ENCODE measurements at places on chromosomes 6 and 20.

GRCh38 chr20:57529160-57529585, 4.2 kb upstream of the CTCFL start:
- no peak for DNase-seq

GRCh38 chr6:21103626-21104224, 489.8 kb upstream of the SOX4 start:
- DNase-seq = no peak

DNA sequence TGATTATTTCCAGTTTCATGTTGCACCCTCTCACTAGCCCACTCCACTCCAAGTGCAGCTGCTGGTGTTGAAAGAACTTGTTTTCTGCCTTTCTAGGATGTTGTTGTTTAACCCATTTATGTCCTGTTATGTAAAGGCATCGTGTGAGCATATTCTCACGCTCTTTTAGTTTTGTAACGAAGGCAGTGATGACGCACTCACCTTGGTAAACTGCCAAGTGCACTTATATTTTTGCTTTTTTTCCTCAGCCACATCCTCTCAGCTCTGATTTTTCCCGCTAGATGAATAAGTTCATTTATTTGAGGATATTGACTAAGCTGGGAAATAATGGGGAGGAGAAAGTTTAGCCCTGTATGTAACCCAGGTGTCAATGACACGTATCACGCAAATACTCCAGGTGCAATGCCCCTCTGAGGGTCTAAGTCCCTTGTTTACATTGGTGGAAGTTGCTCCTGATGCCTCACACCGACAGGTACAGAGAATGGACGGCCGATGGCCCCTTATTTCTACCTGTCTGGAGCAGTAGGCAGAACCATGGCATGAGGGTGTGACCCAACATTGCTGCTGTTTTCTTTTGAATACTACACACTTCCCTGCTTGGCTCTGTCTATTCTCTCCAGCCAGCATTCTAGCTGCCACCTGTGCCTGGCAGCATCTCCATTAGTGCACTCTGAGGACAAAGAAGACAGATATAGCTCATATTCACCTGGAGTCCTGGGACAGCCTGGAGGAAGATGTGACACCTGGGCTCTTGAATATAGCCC, 132.7 kb upstream of the SLC24A3 start:
- DNase-seq = no peak

DNA sequence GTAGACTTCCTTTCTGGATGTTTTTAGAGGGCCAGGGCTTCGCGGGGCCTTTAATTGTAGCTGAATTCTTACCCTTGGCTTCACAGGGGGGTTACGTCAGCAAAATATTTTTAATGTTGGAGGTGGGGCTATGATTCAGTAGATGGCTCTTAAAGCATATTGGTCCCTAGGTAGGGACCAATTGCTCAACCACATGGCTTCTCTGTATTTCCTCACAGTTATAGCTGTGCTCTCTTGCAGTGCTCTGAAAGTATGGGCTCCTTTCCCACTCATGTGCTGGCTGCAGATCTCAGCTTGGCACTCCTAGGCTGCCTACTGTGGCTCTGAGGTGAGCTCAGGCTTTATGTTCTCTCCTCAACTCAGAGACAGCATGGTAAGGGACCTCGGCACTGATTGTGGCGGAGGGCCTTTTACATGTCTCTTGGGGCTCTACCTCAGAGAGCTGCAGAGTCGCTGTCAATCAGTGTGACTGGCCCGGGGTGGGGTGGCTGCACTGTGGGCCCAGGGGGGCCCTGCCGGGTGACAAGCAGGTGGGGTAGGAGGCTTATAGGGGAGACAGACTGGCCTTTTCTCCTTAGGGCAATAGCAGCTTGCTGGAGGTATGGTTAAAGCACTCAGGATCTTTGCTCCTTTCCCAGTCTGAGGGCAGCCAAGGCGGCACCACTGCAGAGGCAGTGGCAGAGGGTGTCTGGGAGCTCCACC, 318.0 kb downstream of the DOK5 start:
- no peak for DNase-seq

- DNase-seq = no peak
These were observed 61.2 kb downstream of the TNFAIP3 start for GRCh38 chr6:137928286-137928685.

DNA sequence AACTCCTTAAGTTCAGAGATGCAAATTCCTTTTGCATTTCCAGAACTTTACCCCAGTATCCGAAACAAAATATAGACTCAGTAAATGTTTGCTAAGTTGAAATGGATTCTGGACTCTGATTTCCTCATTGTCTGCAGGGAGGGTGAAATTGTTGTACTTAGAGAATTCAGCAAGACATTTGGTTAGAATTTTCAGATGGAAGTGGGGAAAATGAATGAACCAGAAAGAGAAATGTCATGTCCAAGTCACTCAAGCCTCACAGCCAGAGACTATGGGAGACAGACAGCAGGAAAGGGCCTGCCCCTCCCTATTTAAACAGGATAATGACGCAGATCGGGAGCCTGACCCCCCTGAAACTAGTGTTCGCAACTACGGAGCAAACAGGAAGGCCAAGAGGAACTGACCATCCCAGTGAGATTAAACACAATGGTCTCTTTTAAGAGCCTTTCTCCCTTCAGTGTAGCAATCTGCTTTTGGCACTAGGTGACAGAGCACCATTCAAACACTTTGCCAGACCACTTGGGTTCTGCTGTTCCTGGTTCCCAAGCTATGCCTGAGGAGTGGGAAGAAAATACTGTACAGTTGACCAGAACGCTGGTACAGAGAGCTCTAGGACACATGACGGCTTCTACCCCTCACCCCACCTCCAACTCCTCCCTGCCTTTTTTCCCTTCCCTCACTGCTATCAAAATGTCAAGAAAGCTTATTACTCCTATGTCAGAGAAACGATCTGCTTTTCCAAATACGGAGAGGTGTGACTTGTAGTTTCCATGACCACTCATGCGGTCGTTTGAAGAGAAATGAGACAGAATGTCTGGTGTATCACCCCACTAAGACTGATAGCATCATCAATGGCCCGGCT, 13.7 kb downstream of the NEDD9 start:
- DNase-seq = peak; percentile 45

DNA sequence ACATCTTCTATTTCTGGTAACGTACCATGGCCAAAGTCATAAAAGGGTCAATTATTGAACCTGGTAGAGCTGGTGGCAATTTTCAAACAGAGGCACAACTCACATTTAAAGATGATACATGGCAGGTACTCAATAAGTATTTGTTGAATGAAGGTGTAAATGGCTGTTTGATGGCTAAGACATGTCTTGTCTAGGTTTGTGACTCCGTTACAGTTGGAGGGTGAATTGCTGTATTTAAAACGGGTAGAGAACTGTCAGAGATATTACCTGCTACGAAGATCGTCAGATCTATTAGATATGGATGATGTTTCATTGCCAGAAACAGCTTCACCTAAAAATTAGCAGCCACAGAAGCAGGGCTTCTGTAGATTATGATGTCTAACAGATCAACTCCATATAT, 601.9 kb downstream of the PRKN start:
- DNase-seq = no peak

DNA sequence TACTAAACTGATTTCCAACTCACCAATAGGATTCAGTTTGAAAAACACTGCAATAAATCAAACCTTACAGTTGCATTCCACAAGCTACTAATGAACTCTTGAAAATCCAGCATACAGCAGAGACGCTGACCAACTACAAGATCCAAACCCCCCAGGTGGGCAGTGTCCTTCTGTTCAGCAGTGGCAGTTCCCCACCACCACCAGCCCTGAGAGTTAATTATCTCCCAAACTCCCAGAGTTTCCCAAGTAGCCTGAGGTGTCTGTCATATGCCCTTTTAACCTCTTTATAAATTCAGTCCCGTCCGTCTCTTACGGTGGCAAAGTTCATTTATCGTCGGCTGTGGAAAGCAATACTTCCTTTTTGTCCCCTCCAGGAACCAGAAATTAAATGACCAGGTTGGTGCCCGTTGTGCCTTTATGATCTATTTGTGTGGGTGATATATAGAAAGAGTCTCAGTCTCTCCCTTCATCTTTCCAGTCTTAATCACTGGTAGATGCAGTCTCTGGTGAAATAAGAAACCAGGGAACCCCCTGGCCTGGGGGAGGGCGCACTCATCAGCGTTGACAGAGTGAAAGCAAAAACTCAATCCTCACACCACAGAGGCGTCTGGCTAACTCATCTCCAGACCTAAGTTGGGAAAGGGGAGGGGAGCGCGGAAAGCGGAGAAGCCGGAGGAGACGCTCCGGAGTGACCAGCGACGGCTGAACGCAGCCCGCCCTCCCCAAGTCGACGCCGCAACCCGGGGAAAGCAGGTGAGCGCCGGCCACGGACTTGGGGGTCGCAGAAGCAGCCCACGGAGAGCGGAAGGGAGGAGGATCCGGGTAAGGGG, 717 bp downstream of the MRPL14 start:
- DNase-seq = peak; percentile 86

- no peak for DNase-seq
These were observed 1207.2 kb upstream of the CITED2 start for GRCh38 chr6:140581601-140582000.

- DNase-seq = no peak
These were observed 18.6 kb upstream of the RNF217 start for GRCh38 chr6:124943658-124944057.

DNA sequence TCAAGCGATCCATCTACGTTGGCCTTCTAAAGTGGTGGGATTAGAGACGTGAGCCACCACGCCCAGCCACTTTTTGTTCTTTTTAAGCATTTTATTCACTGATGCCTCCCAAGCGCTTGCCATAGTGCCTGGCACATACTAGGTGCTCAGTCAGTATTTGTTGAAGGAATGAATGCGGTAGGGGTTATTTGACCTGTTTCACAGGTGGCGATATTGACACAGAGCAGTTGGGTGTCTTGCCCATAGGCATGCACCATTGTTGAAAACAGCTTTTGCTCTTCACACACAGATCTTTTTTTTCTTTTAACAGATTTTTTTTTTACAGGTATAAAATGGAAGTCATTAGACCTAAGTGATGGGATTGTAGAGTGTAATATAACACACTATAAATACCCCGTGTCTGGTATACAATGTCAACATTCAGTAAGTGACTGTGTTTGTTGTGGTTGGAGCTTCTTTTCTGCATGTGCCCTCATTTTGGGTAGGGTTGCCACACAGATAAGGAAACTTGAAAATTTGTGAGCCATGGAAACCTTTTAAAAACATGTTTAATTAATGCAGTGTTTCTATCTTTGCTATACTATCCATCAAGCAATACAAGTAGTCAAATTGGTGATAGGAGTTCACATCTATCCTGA, 24.8 kb downstream of the RREB1 start:
- no peak for DNase-seq

- DNase-seq = peak; percentile 45
These were observed 11.7 kb downstream of the SLC23A2 start for GRCh38 chr20:4989570-4989969.

- DNase-seq = no peak
These were observed 28.8 kb upstream of the TSHZ2 start for GRCh38 chr20:52943185-52943841.

GRCh38 chr20:32681175-32682084, 7.7 kb upstream of the C20orf203 start:
- DNase-seq = no peak

DNA sequence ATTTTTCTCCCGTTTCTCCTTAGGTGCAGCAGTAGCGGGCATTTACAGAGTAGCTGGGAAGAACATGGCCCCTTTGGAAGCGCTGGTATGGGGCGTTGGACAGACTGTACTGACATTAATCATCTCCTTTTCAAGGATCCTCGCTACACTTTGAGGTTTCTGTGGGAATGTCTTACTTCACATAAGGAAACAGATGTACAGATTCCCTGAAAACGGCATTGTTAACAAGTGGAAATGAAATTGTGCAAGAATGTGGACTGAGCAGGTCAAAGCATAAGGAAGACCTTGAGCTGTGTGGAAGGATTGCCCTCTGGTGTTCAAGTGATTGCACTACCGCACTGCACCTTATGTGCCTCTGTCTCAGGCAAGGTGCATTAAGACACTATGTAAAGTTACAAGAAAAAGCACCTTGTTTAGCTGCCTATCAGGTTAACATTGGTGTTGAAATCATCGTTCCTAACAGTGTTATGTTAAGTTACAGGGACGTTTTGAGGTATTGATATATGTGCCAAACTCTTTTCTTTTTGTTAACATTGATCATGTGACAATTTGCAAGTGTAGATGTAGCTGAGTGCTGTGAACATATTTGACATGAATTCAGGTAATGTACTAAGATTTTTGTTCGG, 38.0 kb downstream of the TMEM170B start:
- peak; percentile 43 for DNase-seq

- DNase-seq = no peak
These were observed 14.4 kb downstream of the ZNF217 start for GRCh38 chr20:53579266-53579580.
